ENCODE measurements at places on chromosomes 2 and 18.

GRCh38 chr2:11983870-11984269 lies 237.4 kb downstream of the LPIN1 start:
- peaks cover 11% of the 10 kb centered on the region for H3K27me3 ChIP-seq
- no peak overlapping the region for H3K4me3 ChIP-seq
- no peak for DNase-seq
- no peak overlapping the region for H3K27ac ChIP-seq
- no peaks in the 10 kb centered on the region for H3K4me1 ChIP-seq
- no peaks in the 10 kb centered on the region for H3K36me3 ChIP-seq

GRCh38 chr2:61396005-61396404 lies 74.9 kb downstream of the USP34 start:
- H3K27me3 ChIP-seq, result no peaks in the 10 kb centered on the region
- H3K4me1 ChIP-seq, result peaks cover 2% of the 10 kb centered on the region
- no peak overlapping the region for H3K4me3 ChIP-seq
- H3K27ac ChIP-seq, result no peak overlapping the region

DNA sequence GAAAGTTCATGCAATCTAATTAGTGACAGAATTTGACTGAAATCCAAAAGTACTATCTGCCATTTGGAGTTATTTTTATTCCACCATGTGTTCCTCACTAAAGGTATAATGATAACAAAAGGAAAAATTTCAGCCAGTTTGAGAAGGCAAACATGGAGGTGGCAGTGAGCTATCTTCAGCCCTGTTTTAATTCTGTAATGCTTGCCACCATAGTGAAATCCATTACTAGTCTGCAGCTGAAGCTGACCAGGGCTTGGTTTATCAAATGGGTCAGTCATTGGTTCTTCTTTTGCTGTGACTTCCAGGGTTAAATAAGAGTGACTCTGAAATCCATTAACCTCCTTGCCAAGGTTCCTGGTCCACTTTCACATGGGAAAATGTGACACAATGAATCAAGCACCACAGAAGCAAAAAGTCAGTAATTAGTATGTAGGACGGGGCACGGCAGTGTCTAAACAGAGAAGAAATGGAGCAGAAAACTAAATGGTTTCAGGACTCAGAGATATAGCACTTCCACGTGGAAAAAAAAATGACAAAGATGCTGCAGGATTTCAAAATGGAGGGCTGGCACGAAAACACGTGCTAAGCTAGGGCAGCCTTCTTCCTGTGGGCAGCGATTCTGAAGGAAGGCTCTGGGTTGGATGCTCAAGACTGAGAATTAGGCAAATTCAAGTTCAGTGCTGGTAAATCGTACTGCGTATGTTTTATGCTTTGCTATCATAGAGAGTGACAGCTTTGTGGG lies 87.2 kb downstream of the EPHA4 start:
- peaks cover 6% of the 10 kb centered on the region for H3K27me3 ChIP-seq
- no peak for DNase-seq
- H3K4me3 ChIP-seq, result no peak overlapping the region
- H3K36me3 ChIP-seq, result no peaks in the 10 kb centered on the region
- H3K27ac ChIP-seq, result no peak overlapping the region

DNA sequence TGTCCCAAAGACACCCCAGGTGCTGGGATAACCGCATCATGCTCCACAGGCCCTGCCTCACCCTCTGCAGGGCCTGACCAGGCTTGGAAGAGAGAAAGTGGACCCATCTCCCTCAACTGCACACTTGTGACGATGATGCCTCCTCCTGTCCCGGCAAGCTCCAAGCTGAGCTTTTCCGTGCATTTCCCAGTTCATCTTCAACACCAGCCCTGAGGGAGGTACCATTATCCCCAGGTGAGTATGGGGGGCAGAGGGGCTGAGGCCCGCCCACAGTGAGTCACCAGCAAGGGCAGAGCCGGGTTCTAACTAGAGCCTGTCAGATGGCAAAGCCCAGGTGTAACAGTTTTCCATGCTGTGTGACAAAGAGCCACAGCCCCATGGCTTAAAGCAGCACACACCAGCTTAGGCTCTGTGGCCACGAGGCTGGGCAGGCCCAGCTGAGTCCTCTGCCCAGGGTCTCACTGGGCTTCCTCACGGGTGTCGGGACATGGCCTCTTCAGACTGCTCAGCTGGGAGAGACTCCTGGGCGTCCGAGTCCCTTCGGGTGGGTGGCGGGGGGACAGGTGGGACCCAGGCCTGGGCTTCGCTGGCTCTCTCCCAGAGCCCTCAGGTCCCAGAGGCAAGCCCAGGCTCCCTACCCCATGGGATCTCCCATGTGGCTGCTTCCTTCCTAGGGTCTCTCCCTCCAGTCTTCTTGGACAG lies 108.4 kb upstream of the OTOS start:
- H3K27me3 ChIP-seq, result peaks cover 2% of the 10 kb centered on the region
- H3K4me3 ChIP-seq, result no peak overlapping the region
- H3K4me1 ChIP-seq, result no peaks in the 10 kb centered on the region

DNA sequence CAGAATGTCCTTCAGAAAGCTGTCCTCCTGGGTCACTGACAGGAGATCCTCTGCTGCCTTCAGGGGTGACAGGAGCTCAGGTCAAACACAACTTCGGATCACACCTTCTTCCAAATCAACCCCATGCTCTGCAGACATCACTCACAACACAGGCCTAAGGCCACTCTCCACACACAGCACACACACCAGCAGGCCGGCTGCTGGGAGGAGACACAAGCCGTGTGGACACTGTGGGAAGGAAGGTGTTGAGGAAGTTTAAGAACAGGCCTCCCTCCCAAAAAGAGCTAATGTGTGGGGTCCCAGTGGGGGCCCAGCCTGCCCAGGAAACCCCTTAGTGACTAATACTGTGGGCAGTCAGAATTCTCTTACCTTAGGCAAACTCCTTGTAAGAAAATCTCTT lies 290.3 kb upstream of the ID2 start:
- H3K4me3 ChIP-seq, result no peak overlapping the region
- no peak for DNase-seq
- peaks cover 9% of the 10 kb centered on the region for H3K4me1 ChIP-seq
- no peaks in the 10 kb centered on the region for H3K36me3 ChIP-seq
- H3K27me3 ChIP-seq, result peaks cover 2% of the 10 kb centered on the region

DNA sequence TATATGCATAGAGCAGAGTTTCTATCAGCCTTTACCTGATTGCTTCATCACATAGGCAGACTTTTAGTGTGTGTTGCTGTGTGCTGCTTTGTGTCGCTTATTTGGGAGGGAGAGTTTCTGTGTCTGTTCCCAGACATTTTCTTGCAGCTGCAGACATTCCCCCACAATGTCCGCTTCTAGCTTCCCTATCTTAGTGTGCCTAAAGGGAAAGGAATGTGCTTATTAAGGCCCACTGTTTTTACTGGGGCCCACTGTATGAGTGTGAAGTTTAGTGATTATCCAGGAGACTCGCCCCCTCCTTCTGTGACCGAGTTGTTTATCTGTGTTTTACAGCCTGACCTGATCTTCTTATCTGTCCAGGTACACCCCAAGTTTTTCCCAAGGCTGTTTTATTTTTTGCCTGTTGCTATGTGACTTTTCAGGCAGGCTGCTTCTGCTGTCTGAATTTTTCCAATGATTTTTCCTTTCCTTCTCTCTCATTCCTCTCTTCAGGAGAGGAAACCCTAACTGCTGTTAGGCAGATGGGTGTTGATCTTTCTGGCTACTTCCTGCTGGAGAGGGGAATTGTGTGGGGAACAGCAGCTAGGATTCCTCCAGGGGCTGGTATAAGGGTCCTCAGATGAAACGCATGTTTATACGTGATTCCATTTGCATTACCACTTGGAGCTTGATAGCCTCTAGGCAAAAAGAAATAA lies 47.6 kb downstream of the STK17B start:
- peaks cover 2% of the 10 kb centered on the region for H3K27me3 ChIP-seq
- H3K27ac ChIP-seq, result no peak overlapping the region
- H3K4me1 ChIP-seq, result no peaks in the 10 kb centered on the region
- H3K4me3 ChIP-seq, result no peak overlapping the region
- DNase-seq, result no peak

DNA sequence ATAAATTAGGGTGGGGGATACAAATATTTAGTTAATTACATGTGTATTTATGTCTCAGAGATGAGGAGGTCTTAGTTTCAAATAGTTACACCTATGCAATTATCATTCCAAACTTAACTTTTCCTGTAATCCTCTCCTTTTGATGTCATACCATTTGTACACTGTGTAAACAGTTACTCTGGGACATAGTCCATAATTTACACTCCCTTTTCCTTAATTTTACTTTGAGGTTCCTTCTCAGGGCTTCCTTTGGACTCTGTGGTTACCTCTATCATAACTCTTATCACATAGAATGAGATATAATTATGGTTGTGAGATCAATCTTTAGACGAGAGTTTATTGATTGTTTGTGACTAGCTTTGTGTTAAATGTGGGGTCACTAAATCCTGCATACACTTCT lies 84.4 kb downstream of the DPP10 start:
- H3K27ac ChIP-seq, result no peak overlapping the region
- DNase-seq, result no peak
- H3K4me1 ChIP-seq, result no peaks in the 10 kb centered on the region
- H3K36me3 ChIP-seq, result no peaks in the 10 kb centered on the region
- H3K4me3 ChIP-seq, result no peak overlapping the region

GRCh38 chr2:161766334-161766733 lies 142.1 kb downstream of the SLC4A10 start:
- no peak overlapping the region for H3K27ac ChIP-seq
- H3K36me3 ChIP-seq, result no peaks in the 10 kb centered on the region

GRCh38 chr18:59079264-59079663 lies 60.4 kb upstream of the SEC11C start:
- H3K4me3 ChIP-seq, result no peak overlapping the region
- no peaks in the 10 kb centered on the region for H3K36me3 ChIP-seq
- H3K4me1 ChIP-seq, result peaks cover 5% of the 10 kb centered on the region
- peaks cover 29% of the 10 kb centered on the region for H3K27me3 ChIP-seq

GRCh38 chr18:23850215-23850614 lies 161.0 kb downstream of the LAMA3 start:
- no peak overlapping the region for H3K4me3 ChIP-seq
- H3K4me1 ChIP-seq, result peaks cover 9% of the 10 kb centered on the region
- peaks cover 9% of the 10 kb centered on the region for H3K27me3 ChIP-seq
- no peak for DNase-seq
- H3K36me3 ChIP-seq, result no peaks in the 10 kb centered on the region
- H3K27ac ChIP-seq, result no peak overlapping the region

DNA sequence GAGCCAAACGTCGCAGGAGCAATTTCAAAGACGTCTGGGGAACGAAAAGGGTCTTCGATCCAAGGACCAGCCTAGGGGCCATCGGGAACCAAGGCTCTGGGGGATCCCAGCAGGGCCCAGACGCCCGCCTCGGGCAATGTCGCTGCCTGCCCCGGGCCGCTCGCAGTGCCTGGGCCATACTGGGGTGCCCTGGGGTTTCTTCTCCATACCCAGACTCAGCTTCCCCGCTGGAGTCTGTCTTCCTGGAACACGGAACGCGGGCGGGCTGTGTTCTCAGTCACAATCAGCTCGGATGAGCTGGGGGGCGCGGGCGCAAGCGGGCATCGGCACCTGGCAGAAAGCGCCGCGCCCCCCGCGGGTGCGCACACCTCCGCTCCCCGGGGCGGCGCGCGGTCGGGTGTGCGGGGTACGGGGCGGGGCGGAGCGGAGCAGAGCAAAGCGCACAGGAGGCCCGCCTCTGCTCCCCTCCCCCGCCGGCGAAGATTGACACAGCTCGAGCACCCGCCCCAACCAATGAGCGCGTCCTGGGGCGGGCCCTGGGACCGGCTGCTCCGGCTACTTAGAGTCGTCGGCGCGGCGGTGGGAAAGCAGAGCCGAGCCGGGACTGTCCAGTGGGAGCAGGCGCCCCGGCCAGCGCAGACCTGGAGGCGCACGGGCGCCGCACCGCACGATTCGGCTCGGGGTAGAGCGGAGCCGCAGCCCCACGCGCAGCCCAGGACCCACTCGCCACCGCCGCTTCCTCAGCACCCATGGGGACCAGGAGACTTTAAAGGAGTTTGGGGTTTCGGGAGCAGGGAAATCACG lies at the start of gene LRATD1:
TSS of gene LRATD1 (plus strand) at position 585 of the 804 bp plus-strand sequence. CDS start 1,263 bp downstream, outside the sequence.
- H3K4me1 ChIP-seq, result no peaks in the 10 kb centered on the region
- H3K36me3 ChIP-seq, result no peaks in the 10 kb centered on the region

- H3K27ac ChIP-seq, result no peak overlapping the region
- H3K4me3 ChIP-seq, result no peak overlapping the region
- H3K4me1 ChIP-seq, result no peaks in the 10 kb centered on the region
- H3K27me3 ChIP-seq, result peaks cover 2% of the 10 kb centered on the region
- no peak for DNase-seq
These were observed 86.3 kb upstream of the MBOAT2 start for GRCh38 chr2:9089831-9090230.

GRCh38 chr2:30298302-30298701 lies 67.0 kb downstream of the LBH start:
- H3K4me3 ChIP-seq, result no peak overlapping the region
- no peak for DNase-seq
- peaks cover 2% of the 10 kb centered on the region for H3K36me3 ChIP-seq
- H3K27me3 ChIP-seq, result no peaks in the 10 kb centered on the region
- H3K4me1 ChIP-seq, result peaks cover 11% of the 10 kb centered on the region
- peak overlapping the region; percentile 79 for H3K27ac ChIP-seq

DNA sequence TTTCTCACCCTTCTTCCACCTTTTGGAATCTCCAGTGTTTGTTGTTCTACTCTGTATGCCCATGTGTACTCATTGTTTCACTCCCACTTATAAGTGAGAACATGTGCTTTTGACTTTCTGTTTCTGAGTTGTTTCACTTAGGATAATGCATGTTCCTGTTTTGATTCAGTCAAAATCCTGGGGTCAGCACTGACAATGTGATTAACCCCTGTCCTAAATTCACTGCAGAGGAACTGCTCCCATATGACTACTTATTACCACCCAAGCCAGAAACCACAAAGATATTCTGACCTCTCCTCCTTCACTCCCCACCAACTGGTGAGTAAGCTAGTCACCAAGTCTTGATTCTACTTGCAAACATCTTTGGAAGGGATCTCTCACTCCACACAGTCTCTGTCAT lies 251.4 kb upstream of the TCF4 start:
- H3K27me3 ChIP-seq, result no peaks in the 10 kb centered on the region
- no peaks in the 10 kb centered on the region for H3K4me1 ChIP-seq
- no peak for DNase-seq
- H3K27ac ChIP-seq, result no peak overlapping the region
- H3K4me3 ChIP-seq, result no peak overlapping the region
- H3K36me3 ChIP-seq, result no peaks in the 10 kb centered on the region

- no peak overlapping the region for H3K27ac ChIP-seq
- H3K4me1 ChIP-seq, result peaks cover 3% of the 10 kb centered on the region
- H3K27me3 ChIP-seq, result peaks cover 11% of the 10 kb centered on the region
- H3K36me3 ChIP-seq, result no peaks in the 10 kb centered on the region
- no peak for DNase-seq
- H3K4me3 ChIP-seq, result no peak overlapping the region
These were observed 58.4 kb downstream of the ATOH8 start for GRCh38 chr2:85812094-85812735.

DNA sequence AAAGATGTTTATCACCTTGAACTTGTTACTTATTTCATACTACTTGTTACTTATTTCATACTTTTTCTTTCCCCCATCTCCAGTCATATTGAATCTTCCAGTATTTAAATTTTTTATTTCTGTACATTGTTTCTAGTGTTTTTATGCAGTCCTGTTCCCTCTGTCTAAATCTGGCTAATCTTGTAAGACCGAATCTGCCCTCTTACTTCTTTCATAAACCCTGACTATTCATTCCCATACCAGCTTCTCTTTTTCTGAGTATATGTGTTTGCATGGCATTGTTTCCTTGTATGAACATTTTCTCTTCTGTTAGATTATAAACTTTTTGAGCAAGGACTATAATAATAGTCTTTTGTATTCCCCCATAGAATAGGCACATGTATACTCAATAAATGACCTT lies 131.7 kb downstream of the TAF4B start:
- H3K27ac ChIP-seq, result no peak overlapping the region
- no peak overlapping the region for H3K4me3 ChIP-seq
- H3K4me1 ChIP-seq, result no peaks in the 10 kb centered on the region
- H3K27me3 ChIP-seq, result no peaks in the 10 kb centered on the region
- H3K36me3 ChIP-seq, result peaks cover 16% of the 10 kb centered on the region
- DNase-seq, result no peak

All from activated CD4-positive, alpha-beta T cell treated with anti-CD3 and anti-CD28 coated beads, Interleukin-2, amount 10 ng/mL, durations not matched to agents 24 days and 14 days (primary cell).